ENCODE measurements at places on chromosomes 7 and 10.
A peak's percentile ranks its signal among the peaks of the same experiment; 100 is the strongest.

DNA sequence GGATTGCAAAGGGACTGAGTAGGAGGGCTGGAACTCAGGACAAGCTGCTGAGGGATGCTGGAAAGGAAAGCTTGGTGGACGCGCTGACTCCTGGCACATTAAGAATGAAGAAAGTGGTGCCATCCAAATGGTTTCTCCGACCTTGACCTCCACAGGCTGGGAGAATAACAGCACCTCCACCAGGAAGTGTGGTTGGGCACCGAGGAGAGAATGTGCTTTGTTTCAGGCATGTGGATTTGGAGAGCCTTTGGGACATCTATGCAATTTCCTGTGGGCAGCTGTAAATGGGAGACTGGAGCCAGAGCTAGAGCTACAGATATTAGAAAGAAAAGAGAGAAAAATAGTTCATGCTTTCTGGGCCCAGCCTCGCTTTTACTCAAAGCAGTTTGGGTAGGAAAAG lies 29.8 kb upstream of the HABP2 start:
- no peak for DNase-seq

DNA sequence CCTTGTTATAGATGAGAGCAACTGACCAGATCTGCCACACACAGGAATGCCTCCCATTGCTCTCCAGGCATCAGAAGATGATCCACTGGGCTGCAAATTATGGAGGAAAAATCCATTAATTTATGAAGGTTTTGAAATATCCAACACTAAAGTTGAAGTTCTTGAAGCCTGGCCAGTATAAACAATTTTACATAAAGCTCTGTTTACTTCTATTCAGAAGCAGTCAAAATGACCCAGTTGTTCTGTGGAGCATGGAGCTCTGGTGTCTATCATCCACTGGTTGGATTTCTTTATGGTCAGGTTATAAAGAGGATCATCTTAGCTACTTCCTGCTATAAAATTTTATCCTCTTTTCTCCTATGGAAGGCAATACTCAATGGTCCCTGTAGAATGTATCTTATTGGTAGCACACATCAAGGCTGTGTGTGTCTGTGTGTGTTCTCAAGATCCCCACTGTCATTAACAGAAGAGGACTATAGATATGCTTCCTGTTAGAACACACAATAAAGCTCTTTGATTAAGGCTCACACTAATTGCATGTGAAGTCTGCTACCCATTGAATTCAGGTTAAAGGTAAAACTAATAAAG lies 747.4 kb downstream of the SUGCT start:
- DNase-seq, result peak; percentile 14

DNA sequence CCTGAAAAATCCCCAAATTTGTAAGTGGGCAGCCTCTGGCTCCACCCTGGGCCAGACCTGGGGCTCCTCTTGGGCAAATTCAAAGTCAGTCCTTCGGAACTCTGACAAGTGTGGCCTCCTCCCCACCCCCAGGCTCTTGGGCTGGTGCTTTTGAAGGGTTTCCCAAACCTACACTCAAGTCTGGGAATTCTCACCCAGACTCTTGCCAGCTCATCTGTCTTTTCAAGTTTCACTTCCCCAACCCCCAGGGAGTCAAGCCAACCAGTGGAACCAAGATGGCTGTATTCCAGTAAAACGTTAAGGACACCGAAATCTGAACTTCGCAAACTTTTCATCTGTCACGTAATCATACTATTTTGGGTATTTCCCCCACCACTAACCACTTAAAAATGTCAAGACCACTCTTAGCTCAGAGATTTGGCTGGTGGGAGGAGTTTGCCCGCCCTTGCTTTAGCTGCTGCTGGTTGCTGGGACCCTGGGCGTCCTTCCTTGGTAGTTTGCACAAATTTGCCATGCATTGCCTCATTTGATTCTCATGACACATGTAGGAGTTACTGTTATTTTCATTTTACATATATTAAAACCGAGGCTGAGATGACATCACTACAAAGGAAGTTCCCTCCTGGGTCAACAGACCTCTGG lies 1.7 kb upstream of the MYO1G start:
- peak; percentile 48 for DNase-seq

DNA sequence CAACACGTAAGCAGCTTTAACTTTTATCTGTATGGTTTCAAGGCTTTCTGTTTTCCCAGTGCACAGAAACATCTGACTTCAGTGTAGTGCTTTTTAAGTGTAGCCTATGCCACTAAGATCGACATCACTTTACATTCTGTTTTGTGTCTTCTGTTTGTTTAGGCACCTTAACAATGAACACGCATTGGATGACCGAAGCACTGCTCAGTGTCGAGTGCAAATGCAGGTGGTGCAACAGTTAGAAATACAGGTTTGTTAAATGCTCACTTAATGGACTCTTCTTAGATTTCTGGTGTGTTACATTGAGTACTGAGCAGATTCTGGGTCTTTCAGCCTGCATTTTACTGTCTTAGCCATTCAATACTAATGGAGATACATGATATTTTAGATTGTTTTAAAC lies 237.4 kb downstream of the FOXP2 start:
- no peak for DNase-seq
